Activated naive CD8-positive, alpha-beta T cell treated with anti-CD3 and anti-CD28 coated beads, Interleukin-2, amount 10 ng/mL, durations not matched to agents 7 days and 5 days (primary cell): ENCODE measurements at places on chromosomes 1 and 21. TPM values are rescaled to one million over a fixed set of nuclear protein-coding genes. Genes with fewer than 3 reads are reported as not detected.
A peak's percentile ranks its signal among the peaks of the same experiment; 100 is the strongest.

- DNase-seq = no peak
Measured at GRCh38 chr1:61280452-61280851, 198.1 kb downstream of the NFIA start.

DNA sequence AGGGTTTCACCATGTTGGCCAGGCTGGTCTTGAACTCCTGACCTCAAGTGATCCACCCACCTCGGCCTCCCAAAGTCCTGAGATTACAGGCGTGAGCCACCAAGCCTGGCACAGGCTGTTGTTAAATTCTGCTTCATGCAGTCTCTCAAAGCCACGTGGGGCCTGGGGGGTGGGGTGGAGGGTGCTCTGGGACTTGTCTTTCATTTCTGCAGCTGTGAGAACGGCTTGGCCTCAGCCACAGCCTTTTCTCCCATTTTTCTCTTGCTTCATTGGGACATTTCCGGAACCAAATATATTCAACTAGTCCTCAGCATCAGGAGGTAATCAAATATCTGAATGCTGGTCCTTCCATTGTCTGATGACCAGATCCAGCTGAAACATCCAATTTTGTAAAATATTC, 27.6 kb upstream of the KCNE2 start:
- no peak for DNase-seq

DNA sequence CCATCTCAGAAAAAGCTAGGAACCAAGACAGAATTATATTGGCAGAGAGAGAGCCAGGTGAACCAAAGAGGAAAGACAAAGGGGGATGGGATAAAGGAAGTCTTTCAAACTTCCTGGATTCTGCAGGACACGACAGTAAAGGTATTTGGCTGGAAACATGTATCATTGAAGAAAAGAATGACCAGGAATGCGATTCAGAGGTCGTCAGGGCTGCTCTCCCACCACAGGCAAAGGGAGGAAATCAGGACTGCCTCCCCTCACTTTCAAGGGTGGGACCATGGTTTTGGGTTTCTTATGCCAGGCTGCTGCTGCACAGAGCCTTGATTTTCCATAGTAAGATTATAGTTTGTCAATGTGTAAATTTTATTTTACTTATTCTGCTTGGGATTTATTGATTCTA, 848.8 kb downstream of the BRINP3 start:
- DNase-seq = no peak

DNA sequence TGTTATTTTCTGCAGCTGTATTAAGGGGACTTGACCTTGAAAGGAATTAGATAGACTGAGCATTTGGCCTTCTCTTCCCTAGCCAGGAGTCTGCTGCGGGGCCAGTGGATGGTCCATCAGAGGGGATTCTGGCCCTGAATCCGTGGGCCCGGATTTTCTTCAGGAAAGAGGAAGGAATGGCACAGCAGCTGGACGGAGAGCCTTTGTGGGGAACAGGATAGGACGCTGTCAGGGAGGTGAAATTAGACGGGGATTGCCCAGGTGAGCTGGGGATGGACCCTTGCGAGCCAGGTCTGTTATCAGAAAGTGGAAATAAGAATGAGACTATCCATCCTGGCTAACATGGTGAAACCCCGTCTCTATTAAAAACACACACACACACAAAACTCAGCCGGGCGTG, 1.7 kb upstream of the C2CD2 start:
- DNase-seq = no peak

DNA sequence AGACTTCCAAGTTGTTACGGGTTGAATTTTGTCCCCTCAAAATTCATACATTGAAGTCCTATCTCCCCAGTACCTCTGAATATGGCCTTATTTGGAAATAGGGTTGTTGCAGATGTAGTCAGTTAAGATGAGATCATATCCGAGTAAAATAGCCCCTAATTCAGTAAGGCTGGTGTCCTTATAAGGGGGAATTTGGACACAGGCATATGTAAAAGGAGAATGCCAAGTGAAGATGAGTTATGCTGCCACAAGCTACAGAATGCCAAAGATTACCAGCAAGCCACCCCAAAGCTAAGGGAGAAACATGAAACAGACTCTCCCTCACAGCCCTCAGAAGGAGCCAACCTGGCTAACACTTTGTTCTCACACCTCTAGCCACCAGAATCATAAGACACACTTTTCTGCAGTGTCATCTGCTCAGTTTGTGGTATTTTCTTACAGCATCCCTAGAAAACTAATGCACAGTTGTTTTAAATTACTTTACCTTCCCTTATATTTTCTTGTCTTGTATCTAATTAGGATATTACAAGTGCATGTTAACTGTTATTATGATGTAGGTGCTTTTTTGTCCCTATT, 43.3 kb upstream of the PRDX6 start:
- no peak for DNase-seq

DNA sequence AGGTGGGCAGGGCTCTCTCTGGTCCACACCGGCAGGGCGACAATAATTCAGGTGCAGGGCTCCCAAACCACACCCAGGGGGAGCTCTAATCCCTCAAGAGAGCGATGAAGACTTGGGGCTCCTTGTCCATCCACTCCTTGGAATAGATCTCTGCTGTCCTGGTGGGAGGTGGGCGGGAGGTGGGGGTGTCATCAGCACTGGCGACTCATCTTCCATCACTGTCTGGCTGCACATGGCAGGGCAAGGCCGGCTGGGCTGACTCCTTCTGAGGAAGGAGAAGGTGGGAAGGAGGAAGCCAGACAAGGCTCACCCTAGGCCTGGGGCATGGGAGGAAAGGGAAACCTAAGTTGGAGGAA, 29.3 kb downstream of the TNNT2 start:
- peak; percentile 39 for DNase-seq

DNA sequence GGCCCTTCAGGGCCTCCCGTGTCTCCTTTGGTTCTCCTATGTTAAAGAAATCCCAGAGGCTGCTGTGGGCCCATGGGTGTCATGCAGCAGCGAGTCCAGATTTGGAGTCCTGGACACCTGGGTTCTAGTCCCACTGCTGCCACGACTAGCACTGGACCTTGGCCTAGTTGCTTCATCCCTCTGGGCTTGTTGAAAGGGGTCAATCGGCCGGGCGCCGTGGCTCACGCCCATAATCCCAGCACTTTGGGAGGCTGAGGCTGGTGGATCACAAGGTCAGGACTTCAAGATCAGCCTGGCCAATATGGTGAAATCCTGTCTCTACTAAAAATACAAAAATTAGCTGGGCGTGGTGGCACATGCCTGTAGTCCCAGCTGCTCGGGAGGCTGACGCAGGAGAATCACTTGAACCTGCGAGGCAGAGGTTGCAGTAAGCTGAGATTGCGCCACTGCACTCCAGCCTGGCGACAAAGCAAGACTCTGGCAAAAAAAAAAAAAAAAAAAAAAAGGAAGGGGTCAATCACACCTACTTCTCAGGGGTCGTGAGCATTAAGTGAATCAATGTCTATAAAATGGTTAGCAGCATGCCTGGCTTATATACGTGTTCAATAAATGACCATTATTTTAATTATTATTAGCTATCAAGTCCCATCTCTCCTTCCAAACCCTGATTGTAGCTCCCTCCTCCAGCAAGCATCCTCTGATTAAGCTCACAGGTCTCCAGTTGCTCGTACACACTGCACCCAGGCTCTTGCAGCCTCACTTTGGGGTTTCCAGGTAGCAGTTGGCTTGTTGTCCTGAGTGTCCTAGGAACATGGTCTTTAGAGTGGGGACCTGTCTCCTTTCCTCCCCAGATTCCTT, 43.8 kb downstream of the KIRREL1 start:
- DNase-seq = no peak

GRCh38 chr1:53822931-53823330, 15.2 kb downstream of the NDC1 start:
- no peak for DNase-seq

The DDAH1 gene
- total RNA-seq = not detected

GRCh38 chr1:156889802-156890580, 3.5 kb upstream of the PEAR1 start:
- peak; percentile 65 for DNase-seq

The ARHGEF16 gene
- total RNA-seq = not detected

- no peak for DNase-seq
Measured at GRCh38 chr1:36814083-36814482, 220.2 kb downstream of the GRIK3 start.

The CHML gene
- total RNA-seq = 11.6 TPM

DNA sequence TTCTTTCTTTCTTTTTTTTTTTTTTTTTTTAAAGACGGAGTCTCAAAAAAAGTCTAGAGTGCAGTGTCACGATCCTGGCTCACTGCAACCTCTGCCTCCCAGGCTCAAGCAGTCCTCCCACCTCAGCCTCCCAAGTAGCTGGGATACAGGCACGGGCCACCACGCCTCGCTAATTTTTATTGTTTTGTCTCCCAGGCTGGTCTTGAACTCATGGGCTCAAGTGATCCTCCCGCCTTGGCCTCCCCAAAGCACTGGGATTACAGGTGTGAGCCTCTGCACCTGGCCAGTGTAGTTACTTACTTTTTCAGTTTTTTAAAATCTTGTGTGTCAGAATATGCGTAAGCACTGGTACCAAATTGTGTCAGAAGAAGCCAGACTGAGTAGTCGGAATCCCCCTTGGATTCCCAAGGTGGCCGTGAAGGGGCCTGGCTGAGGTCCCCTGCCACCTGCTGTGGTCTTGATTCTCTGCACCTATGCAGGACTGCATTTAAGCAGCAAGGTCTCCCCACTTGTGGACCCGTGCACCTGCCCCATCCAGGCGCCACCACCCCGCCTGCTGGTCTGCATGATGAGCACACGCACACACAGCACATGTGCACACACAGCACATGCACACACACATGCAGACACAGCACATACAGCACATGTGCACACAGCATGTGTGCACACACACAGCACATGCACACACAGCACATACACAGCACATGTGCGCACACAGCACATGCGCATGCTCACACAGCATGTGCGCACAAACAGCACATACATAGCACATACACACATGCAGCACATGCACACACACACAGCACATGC, 47.5 kb downstream of the PCNT start:
- no peak for DNase-seq

- DNase-seq = no peak
Measured at GRCh38 chr1:15948091-15948591, 27.8 kb downstream of the ZBTB17 start.

DNA sequence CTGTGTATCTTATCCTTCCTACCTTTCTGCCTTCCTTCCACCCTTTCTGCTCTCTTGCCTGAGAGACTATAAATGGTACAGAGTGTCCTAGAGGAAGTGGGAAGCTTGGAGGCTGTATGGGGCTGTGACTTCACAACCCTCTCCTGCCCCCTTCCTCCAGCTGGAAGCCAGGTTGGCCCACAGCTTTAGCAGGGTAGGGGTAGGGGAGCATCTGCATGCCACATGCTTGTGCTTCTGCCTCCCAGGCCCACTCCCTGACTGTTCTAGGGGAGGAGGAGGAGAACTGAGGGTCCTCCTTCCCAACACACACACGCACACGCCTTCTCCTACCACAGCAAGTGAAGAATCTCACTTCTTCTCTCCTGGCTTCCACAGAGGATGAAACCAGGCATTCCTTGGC, 3.9 kb upstream of the SLC27A3 start:
- DNase-seq = no peak

GRCh38 chr1:44803312-44804095, 3.3 kb downstream of the PLK3 start:
- DNase-seq = peak; percentile 32

The KCNT2 gene
- total RNA-seq = not detected

The KRTAP11-1 gene
- not detected for total RNA-seq

- no peak for DNase-seq
Measured at GRCh38 chr1:187275985-187276575, 447.3 kb downstream of the PLA2G4A start.
